Umbilical cord (tissue), 2 donors: ENCODE measurements at places on chromosomes 2 and 18. TPM values are rescaled to one million over a fixed set of nuclear protein-coding genes. Genes with fewer than 3 reads are reported as not detected.

EPB41L5 gene
- total RNA-seq = 81.4 TPM

METTL5 gene
- total RNA-seq = 29.1 TPM

DGUOK gene
- 33.7 TPM for total RNA-seq

STEAP3 gene
- total RNA-seq = 2.6 TPM

HOXD12 gene
- total RNA-seq = 1.9 TPM

HOXD10 gene
- total RNA-seq = 14.4 TPM

DNAJC5G gene
- not detected for total RNA-seq

HTR2B gene
- total RNA-seq = 1.2 TPM

SERPINB10 gene
- 0.96 TPM for total RNA-seq

AGXT gene
- 0.48 TPM for total RNA-seq

ALKAL2 gene
- total RNA-seq = not detected

COLEC11 gene
- total RNA-seq = not detected

TUBA3E gene
- not detected for total RNA-seq

ABCG5 gene
- 0.96 TPM for total RNA-seq

PLB1 gene
- total RNA-seq = 1.9 TPM

PRSS56 gene
- not detected for total RNA-seq

TUBB8B gene
- total RNA-seq = not detected

CCDC102B gene
- 44.5 TPM for total RNA-seq

TGFA gene
- 5.8 TPM for total RNA-seq

ZNF385B gene
- total RNA-seq = 0.72 TPM

TRIM54 gene
- total RNA-seq = 5.1 TPM

DAPL1 gene
- not detected for total RNA-seq

NPHP1 gene
- 14.7 TPM for total RNA-seq

CERKL gene
- 5.8 TPM for total RNA-seq

SAG gene
- 14.7 TPM for total RNA-seq

DPYSL5 gene
- total RNA-seq = 0.72 TPM

SP140 gene
- total RNA-seq = 8.2 TPM

RELCH gene
- total RNA-seq = 45.5 TPM

MLPH gene
- total RNA-seq = 18.5 TPM

CD207 gene
- total RNA-seq = 0.96 TPM

FBLN7 gene
- total RNA-seq = 1.2 TPM
